Smooth muscle cell of trachea (primary cell): ENCODE measurements at places on chromosomes 3 and 15. TPM values are rescaled to one million over a fixed set of nuclear protein-coding genes. Genes with fewer than 3 reads are reported as not detected.

Gene C3orf70
- 0.66 and 0.87 TPM in 2 replicates for total RNA-seq

Gene DLL4
- 0.17 and 0.73 TPM in 2 replicates for total RNA-seq

Gene MAPK6
- 49.1 and 56.7 TPM in 2 replicates for total RNA-seq

Gene PTX3
- total RNA-seq = 120 and 266 TPM in 2 replicates

Gene GPR160
- 0.29 and 0.33 TPM in 2 replicates for total RNA-seq

Gene BMF
- 4.8 and 6.4 TPM in 2 replicates for total RNA-seq

Gene IL17RB
- total RNA-seq = under 0.01 and 0.17 TPM in 2 replicates

Gene FBXO40
- total RNA-seq = under 0.01 TPM in 1 of 2 replicates, not detected in the other

Gene GOLGA6A
- total RNA-seq = not detected in 2 replicates

Gene KCTD6
- total RNA-seq = 6.9 and 10.8 TPM in 2 replicates

Gene ZNF621
- total RNA-seq = 18.7 and 22.8 TPM in 2 replicates

Gene C3orf20
- total RNA-seq = under 0.01 TPM in 1 of 2 replicates, not detected in the other

Gene GHSR
- not detected in 2 replicates for total RNA-seq

Gene CTSH
- 11.2 and 41.7 TPM in 2 replicates for total RNA-seq

Gene ST8SIA2
- under 0.01 TPM in 1 of 2 replicates, not detected in the other for total RNA-seq

Gene SELENOS
- 48.0 and 60.7 TPM in 2 replicates for total RNA-seq

Gene LTF
- total RNA-seq = not detected in 2 replicates

Gene P2RY1
- total RNA-seq = 4.0 and 4.1 TPM in 2 replicates

Gene ADAMTS7
- 3.8 and 10.9 TPM in 2 replicates for total RNA-seq

Gene EPHB1
- total RNA-seq = under 0.01 and 0.15 TPM in 2 replicates

Gene TAGLN3
- total RNA-seq = 0.87 and 0.99 TPM in 2 replicates

Gene SH2D7
- total RNA-seq = under 0.01 TPM in 1 of 2 replicates, not detected in the other

Gene ECE2
- under 0.01 TPM in 1 of 2 replicates, not detected in the other for total RNA-seq

Gene SLC25A20
- total RNA-seq = 18.5 and 28.8 TPM in 2 replicates

Gene SAMD7
- not detected in 2 replicates for total RNA-seq

Gene RPP14
- total RNA-seq = 8.9 and 14.7 TPM in 2 replicates

Gene THBS1
- total RNA-seq = 724 and 2,470 TPM in 2 replicates

Gene RLBP1
- total RNA-seq = not detected in 2 replicates

Gene APBA2
- total RNA-seq = 2.5 and 12.2 TPM in 2 replicates

Gene PRSS50
- total RNA-seq = not detected in 2 replicates

Gene CCDC14
- total RNA-seq = 38.7 and 60.4 TPM in 2 replicates

Gene ROBO2
- total RNA-seq = 1.0 and 2.8 TPM in 2 replicates

Gene NR1D2
- total RNA-seq = 30.5 and 50.1 TPM in 2 replicates

Gene CIDEC
- 0.17 and 0.44 TPM in 2 replicates for total RNA-seq

Gene KCNH8
- not detected in 2 replicates for total RNA-seq
